ENCODE measurements at places on chromosomes 11 and 22.

- DNase-seq, result peak; percentile 90
Observed at GRCh38 chr11:57322256-57323166, 2.2 kb downstream of the TNKS1BP1 start.

DNA sequence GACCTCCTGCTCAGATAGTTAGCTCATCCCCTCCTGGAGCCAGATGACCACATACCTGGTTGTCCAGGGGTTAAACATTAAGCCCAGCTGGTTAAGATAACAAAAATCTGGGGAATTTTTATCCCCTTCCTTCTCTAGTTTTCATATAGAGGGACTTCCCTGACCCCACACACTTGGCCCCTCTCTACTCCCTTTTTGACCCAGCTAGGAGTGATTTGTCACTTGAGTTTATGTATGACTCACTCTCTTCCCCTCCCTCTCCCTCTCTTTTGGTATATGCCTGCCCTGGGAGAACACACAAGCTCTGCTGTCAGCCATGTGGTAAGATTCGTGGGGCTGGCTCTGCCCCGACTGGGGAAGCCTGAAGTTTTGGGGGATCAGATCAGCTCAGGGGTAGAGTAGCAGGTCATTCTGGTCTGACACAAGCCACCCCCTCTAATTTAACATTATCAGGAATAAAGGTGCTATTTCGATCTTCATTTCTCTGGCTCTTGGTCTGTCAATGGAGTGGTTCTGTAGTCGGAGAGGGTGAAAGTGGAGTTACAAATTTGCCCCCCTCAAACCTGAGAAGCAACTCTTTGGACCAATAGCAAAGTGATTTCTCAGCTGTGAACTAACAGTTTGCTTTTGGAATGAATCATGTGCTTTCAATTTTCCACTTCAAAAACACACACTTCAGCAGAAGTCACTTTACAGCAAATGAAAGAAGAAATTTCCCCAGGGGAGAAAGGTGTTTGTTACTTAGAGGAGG lies 415.3 kb upstream of the CADM1 start:
- peak; percentile 98 for DNase-seq

GRCh38 chr11:9103542-9104276 lies 12.3 kb upstream of the SCUBE2 start:
- DNase-seq, result no peak

- DNase-seq, result peak; percentile 30
Observed at GRCh38 chr11:24386546-24387397, 110.1 kb upstream of the LUZP2 start.

GRCh38 chr11:1982873-1983600 lies 14.6 kb downstream of the H19 start:
- no peak for DNase-seq

- no peak for DNase-seq
Observed at GRCh38 chr11:109521571-109522086, 99.6 kb downstream of the C11orf87 start.

GRCh38 chr22:44317123-44317444 lies 4.3 kb upstream of the SHISAL1 start:
- no peak for DNase-seq

GRCh38 chr11:115471367-115471766 lies 32.8 kb downstream of the CADM1 start:
- no peak for DNase-seq

GRCh38 chr11:112925516-112926310 lies 35.5 kb upstream of the NCAM1 start:
- peak; percentile 35 for DNase-seq

DNA sequence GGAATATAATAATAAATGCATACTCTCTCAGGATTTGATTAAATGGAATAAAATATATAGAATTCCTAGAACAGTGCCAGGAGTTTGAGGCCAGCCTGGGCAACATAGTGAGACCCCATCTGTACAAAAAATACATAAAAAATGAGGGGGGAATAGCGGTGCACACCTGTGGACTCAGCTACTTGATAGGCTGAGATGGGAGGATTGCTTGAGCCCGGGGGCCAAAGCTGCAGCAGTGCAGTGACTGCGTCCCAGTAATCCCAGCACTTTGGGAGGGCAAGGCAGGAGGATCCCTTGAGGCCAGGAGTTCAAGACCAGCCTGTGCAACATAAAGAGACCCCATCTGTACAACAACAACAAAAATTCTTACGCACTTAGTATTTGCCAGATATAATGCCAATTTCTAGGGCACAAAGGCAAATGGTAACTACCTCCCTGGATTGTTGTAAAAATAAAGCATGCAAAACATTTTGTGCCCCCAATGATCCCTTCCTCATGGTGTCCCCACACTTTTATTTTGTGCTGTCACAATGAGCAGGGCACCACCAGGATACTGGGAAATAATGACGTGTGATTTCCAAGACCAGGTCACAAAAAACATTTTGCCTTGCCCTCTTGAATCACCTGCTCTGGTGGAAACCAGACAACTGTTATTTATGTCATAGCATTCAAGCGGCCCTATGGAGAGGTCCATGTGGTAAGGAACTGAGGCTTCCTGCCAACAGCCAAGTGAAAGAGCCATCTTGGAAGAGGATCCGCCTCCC lies 18.3 kb upstream of the ZNF280A start:
- DNase-seq, result no peak

GRCh38 chr22:45006111-45006963 lies 3.5 kb downstream of the PHF21B start:
- no peak for DNase-seq

All from kidney glomerular epithelial cell (primary cell).